ENCODE measurements at places on chromosomes 13 and 19.

DNA sequence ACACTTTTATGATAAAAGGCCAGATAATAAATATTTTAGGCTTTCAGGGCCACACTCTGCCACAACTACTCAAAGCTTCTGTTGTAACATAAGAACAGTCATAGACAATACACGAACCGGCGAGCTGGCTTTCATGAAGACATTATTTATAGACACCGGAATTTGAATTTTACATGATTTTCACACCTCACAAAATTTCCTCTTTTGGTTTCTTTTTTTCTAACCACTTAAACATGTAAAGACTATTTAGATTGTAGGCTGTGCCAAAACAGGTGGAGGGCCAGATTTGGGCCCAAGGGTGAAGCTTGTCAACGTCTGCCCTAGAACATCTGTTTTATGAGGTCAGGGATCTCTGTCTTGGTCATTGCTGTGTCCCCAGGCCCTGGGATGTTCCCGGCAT is 29.7 kb upstream of the FXYD3 start:
- DNase-seq, result no peak

GRCh38 chr13:60936281-60936680 is 479.4 kb downstream of the PCDH20 start:
- no peak for DNase-seq

GRCh38 chr13:36736119-36736726 is 62.4 kb downstream of the SERTM1 start:
- DNase-seq, result peak; percentile 63

DNA sequence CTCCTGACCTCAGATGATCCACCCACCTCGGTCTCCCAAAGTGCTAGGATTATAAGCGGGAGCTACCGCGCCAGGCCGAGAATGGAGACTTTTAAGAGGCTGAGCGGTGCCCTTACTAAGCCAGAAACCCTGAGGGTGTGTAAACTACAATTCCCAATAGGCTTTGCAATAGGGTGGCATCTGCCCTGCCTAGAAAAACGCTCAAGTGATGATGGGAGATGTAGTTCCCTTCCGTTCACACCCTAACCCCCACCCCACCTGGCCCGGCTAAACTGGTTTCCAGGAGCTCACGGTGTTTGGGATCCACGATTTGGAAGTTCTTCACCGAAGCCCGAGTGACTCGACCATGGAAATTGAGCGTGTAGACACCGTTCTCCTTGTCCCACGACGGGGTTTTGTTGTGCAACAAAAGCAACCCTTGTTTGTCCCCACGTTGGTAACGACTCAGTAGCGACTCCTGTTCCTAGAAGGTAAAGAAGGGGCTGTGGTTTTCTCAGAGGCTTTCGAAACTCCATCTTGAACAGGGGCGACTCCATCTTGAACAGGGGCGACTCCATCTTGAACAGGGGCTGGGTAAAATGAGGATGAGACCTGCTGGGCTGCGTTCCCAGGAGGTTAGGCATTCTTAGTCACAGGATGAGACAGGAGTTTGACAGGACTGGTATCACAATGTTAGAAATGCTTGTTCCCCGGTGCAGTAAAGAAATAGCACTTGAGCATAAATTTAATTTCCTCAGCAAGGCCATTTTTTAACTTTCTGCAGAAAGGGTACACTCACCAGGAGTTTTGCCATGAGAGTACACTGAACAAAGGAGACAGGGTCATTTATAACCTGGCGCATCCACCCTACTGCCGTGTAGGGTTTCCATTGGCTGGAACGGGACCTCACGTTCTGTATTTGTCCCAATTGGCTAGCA is 9.8 kb downstream of the PPP1R15A start:
- DNase-seq, result no peak

DNA sequence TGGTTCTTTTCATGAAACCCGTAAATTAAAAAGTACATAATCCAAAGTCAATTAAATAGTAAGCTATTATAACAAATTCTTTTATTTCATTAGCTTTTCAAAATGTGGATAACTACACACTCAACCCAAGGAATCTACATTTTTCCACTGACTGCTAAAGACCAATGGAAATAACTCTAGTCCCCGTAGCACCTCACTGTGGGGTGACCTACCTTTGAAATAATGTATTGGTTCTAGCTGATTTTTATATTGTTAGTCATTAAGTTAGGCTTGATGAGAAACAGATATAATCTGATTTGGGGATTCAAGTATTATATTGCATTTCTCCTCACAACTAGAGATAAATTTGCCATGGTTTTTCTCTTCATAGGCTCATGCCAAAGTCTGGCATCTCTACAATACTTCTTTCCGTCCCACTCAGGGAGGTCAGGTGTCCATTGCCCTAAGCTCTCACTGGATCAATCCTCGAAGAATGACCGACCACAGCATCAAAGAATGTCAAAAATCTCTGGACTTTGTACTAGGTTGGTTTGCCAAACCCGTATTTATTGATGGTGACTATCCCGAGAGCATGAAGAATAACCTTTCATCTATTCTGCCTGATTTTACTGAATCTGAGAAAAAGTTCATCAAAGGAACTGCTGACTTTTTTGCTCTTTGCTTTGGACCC is 37.3 kb downstream of the KL start:
- peak; percentile 56 for DNase-seq

DNA sequence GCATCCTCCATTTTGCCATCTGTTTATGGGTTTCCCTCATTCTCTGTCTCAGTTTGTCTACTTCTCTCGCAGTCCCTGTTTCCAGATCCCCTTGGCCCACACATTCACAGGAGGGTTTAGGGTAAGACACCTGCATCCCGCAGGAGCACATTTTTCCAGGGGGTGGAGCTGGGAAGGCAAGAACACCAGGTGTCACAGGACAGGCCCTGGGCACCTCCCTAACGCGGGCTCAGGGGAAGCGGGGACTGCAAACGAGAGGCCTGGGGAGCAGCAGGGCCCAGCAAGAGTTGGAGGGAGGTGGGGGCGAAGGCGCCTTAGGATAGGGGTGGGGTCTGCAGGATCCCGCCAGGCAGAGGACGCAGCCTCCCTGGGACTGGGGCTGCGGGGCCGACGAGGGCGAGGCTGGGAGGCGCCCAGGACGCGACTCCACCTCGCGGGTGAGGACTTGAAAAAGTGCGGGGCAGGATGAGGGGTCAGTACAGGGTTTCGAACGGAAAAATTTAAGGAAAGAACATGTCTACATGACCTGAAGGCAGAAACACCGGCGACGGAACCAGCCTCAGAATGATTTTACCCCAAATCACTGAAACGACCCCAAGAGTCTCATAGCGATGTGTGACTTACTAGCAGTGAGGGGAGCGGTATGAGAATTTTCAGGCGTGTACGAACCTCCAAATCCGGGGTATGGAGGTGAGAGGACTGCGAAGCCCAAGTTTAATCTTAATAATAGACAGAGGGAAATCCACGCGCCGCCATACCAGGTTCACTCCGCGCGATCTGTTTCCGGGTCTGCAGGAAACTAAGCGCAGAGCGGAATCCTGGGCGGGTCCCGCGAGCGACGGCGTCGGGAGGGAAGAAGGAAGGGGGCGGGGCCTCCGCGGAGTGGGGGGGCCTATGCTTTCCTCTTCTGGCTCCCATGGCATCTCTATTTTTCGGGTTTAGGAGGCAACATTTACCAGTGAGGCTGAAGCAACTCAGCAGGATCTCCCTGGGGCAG is 7.1 kb upstream of the ERVV-2 start:
- peak; percentile 72 for DNase-seq

DNA sequence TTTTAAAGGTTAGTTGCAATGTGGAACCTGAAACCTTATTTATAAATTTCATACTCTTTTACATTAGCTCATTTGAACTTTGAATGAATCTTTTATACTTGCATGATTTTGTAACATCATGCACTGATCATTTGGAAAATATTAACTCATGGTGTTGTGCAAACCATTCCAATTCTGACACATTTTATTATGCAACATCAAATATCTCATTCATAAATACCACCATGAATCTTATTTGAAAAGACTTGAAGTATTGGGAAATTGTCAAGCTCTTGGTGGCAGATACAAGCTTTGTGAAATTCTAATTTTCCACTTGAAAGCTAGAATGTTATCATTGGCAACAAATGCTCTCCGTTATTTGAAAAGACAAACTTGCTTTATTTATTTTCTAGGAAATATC is 379.9 kb upstream of the PCDH20 start:
- DNase-seq, result no peak

DNA sequence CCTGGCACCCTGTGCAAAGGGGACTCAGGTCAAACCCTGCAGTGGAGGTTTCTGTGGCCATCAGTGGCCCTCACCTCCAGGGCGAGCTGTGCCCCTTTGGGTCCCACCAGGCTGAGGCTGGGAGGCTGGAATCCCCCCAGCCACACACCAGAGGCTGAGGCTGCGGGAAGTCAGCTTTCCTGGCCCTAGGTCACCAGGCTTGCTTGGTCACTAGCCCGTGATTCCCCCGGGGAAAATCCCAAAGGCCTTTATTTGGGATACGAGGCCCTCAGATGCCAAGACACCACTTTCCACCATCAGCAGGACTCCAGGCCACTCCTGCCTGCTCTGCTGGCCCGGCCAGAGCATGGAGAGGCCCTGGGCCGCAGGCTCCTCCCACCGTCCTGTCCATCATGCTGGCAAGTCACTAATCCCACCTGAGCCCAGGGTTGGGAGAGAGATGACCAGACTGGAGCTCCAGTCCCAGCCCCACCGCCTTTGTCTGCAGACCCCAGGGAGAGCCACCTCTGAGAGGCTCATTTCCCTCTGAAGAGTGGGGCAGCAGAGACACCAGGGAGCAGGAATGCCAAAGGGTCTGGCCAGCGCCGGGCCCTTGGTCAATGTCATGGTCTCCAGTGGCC is 4.7 kb downstream of the NKPD1 start:
- no peak for DNase-seq

- DNase-seq, result no peak
Observed at GRCh38 chr13:48586591-48587103, 53.8 kb upstream of the RCBTB2 start.

- DNase-seq, result peak; percentile 12
Observed at GRCh38 chr19:36081385-36081784, 26.7 kb downstream of the WDR62 start.

- no peak for DNase-seq
Observed at GRCh38 chr13:51921790-51922740, 60.3 kb downstream of the CCDC70 start.

- no peak for DNase-seq
Observed at GRCh38 chr13:50426927-50427326, 411.7 kb downstream of the KCNRG start.

DNA sequence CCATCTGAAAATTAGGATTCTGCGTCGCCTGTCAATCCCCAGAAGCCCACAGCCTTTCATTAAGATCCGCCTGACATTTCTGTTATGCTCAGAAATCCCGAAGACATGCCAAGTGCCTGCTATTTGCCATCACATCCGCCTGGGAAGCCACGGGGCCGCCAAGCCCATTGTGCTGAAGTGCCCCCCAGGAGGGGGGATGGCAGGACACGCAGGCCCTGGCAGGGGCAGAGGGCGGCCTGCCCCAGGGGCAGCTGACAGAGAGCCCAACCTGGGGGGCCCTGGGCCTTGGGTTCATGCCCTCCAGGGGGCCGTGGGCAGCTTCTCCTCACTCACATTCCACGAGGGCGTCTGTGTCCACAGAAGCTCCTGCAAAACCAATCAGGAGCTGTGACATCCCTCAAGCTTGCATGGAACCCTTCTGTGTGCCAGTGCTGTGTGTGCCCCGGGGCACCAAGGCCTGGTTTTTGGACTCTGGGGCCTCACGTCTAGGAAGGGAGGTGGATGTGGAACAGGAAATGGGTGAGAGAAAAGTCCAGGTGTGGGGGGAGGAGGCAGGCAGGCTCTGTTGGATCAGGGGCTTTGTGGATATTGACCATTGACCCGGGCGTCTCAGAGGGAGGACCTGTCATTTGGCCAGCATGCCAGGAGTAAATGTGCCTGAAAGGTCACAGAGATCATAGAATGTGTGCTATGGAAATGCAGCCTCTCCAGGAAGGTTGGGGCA is 122.9 kb downstream of the URI1 start:
- DNase-seq, result no peak

GRCh38 chr13:78137404-78138142 is 218.9 kb upstream of the EDNRB start:
- peak; percentile 75 for DNase-seq

GRCh38 chr13:64753233-64754000 is 2476.7 kb downstream of the PCDH9 start:
- DNase-seq, result no peak

DNA sequence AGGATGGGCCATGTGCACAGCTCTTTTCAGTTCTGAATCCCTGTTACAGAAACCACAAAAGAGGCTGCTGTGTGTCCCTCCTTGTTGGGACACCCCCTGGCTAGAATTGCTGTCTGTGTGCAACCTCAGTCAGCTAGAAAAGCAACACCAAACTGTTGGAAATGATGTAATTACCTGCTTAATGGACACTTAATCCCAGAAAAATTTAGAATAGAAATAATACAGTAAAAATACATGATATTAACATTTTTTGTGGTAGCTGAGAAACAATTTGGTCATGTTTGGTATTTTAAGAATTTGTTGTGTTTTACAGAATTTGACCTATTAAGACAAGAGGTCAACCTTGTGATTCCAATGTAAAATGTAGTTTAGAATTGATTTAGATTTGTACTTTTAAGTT is 46.8 kb downstream of the FAM124A start:
- peak; percentile 64 for DNase-seq

GRCh38 chr13:23570099-23570920 is at the start of gene TNFRSF19:
TNFRSF19 (plus strand) TSS chr13:23570412; CDS start chr13:23590184, 19,772 bp downstream.
- DNase-seq, result peak; percentile 49

DNA sequence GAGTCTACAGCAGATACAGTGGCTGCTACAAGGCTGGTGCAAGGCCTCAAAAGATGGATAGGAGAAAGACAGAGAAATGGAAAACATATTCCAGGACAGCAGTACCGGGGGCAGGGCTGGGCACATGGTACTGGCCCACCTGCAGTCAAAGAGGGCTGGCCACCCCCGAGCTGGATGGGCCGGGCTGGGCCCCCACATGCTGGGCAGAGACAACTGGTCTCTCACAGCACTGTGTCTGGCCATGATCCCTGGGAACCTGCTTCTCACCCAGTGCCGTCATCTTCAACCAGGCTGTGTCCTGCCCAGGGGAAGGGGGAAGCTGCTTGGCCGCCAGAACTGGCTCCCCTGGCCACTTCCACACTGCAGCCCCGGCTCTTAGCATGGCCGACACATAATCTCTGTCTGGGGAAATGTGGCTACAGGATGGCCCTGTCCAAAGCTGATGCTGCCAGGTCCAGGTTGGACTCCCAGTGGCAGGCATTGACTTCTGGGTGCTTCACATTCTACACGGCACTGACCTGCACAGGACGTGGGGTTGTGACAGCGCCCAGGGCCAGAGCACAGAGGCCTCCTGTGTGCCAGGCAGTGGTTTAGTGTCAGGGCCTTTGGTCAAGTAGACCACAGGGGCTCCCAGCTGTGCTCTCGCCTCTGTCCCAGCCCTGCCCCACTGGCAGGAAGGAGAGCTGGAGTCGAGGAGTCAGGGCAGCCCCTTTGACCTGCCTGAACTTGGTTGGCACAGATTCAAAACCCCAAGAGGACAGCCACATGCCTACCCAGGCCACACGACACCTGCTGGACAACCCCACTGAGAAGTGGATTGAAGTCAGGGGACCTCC is 21.7 kb downstream of the PEPD start:
- DNase-seq, result no peak

DNA sequence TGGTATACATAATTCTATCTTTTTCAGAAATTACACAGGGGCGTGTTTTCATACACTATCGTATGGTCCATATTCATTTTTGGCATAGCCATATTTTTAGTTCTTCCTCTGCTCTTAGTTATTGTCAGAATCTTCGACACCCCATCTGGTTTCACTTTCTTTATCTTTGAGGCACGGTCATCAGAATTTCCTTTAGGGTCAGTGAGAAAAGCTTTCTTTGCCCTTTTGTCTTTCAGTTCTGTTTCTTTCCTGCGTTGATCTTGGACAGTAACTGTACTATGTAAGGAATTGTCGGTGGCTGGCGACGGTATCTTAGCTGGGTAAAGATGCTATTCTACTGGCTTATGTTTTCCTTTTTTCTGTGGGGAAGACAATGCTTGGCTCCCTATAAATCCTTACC is 10.6 kb upstream of the KIR2DL4 start:
- DNase-seq, result no peak
